Effector memory CD4-positive, alpha-beta T cell (primary cell): ENCODE measurements at places on chromosomes 11 and 22.

DNA sequence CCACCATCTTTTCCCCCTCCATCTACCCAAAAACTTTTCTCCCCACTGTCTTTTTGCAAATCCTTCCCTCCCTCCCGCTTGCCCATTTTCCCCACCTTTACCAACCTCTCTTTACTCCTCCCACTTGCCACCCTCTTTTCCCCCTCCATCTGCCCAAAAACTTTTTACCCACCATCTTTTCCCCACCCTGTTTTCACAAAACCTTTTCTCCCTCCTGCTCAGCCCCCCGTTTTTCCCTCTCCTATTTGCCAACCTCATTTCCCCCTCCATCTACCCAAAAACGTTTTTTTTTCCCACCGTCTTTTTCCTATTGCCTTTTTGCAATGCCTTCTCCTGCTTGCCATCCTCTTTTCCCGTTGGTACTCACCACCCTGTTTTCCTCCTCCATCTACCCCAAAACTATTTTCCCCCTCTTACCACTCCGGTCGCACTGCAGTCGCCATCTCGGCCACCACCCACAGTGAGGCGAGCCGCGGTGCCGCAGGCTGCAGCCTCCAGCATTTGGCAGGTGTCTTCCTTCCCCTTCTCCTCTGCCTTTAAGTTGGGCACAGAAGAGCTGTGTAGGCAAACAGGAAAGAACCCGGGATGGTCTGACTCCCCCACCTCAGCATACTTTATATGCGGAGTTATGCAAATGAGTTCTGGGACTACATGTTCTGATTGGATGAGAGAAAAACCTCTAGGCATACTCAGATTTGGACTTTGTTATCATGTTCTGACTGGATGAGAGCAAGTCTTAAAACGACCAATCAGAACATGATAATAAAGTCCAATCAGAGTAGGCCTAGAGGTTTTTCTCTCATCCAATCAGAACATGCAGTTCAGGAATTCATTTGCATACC, 121.2 kb upstream of the VPREB1 start:
- no peaks in the 10 kb centered on the region for H3K36me3 ChIP-seq
- no peak overlapping the region for H3K27ac ChIP-seq
- H3K4me3 ChIP-seq, result no peak overlapping the region
- DNase-seq, result no peak
- no peaks in the 10 kb centered on the region for H3K27me3 ChIP-seq
- H3K4me1 ChIP-seq, result no peaks in the 10 kb centered on the region

GRCh38 chr11:101881586-101881985, 33.2 kb upstream of the CEP126 start:
- H3K4me3 ChIP-seq, result no peak overlapping the region
- DNase-seq, result no peak
- no peaks in the 10 kb centered on the region for H3K36me3 ChIP-seq

DNA sequence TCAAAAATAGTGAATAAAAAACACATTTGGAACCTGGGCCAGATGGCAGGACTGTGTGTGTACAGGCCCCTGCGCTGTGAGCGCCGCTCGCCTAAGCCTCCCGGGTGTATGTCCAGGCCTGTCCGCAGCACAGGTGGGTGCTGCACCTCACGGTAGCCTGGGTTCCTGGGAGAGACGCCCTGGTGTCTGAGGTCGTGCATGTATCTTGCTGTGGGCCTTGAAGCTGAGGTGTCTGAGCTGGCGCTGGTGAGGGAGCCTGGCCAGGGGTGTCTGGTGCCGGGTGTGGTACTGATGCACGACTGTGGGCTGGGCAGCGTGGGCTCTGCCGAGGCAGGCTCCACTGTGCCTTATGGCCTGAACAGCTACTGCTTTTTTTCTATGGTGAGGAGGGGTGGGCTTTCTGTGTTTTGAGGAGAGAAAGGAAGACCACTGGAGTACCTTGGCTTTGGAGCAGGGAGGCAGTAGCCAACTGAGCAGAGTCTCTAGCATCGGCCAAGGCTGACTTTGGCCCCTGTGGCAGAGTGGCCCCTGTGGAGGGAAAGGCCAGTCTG, 4.2 kb upstream of the ZDHHC8 start:
- H3K36me3 ChIP-seq, result peaks cover 29% of the 10 kb centered on the region
- H3K4me3 ChIP-seq, result no peak overlapping the region

DNA sequence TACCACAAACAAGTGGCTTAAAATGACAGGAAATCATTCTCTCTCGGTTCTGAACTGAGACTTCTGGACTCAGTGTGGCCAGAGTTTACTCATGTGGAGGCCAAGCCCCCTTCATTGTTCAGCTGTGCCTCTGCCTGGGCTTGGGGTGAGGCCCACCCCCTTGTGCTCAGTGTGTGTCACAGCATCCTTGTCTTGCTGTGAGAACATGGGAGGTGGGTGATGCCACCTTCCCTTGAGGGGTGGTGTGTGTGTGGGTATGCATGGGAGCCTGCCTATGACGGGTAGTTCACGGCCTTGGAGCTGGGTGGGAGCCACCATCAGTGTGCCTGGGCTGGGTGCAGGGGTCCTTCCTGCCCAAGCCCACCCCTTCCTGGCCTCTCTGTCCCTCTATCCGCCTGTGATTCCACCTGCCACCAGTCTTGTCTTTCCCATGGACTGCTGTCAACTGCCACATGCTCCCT, 101.7 kb downstream of the MORC2 start:
- H3K27me3 ChIP-seq, result no peaks in the 10 kb centered on the region
- DNase-seq, result no peak
- no peaks in the 10 kb centered on the region for H3K4me1 ChIP-seq
- H3K27ac ChIP-seq, result no peak overlapping the region
- no peaks in the 10 kb centered on the region for H3K36me3 ChIP-seq

- no peak for DNase-seq
- H3K4me1 ChIP-seq, result no peaks in the 10 kb centered on the region
- no peaks in the 10 kb centered on the region for H3K27me3 ChIP-seq
- H3K4me3 ChIP-seq, result no peak overlapping the region
- H3K27ac ChIP-seq, result no peak overlapping the region
- H3K36me3 ChIP-seq, result no peaks in the 10 kb centered on the region
Observed at GRCh38 chr22:35092406-35092805, 26.4 kb downstream of the ISX start.

DNA sequence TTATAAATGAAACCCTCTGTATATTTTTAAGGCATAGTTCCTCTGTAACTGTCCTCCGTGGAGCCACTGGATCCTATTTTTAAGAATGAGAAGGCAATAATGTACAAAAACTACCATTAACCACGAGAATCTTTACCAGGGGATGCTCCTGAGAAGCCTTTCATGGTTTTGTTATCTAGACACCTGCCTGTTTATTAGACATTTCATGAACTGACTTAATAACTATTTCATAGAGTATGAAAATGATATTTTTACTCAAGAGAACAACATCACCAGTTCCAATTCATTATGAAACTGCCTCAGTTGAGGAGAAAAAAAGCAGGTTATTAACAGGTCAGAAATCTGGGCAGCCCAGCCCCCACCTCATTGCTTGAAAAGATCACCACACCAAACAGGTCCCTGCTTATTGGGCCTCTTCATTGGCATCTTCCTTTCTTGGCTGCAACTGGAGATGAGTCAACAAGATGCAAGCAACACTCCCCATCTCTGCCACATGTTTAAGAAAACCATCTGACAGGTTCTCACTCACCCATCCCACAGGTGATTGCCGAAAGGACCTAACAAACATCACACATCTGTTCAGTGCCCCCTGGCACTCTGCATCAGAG, 27.8 kb downstream of the ETS1 start:
- no peak for DNase-seq
- H3K27me3 ChIP-seq, result no peaks in the 10 kb centered on the region
- no peak overlapping the region for H3K4me3 ChIP-seq
- H3K4me1 ChIP-seq, result no peaks in the 10 kb centered on the region

- H3K27ac ChIP-seq, result no peak overlapping the region
- H3K36me3 ChIP-seq, result no peaks in the 10 kb centered on the region
- H3K27me3 ChIP-seq, result no peaks in the 10 kb centered on the region
- DNase-seq, result no peak
Observed at GRCh38 chr22:40716116-40716515, 36.8 kb downstream of the MCHR1 start.

- no peaks in the 10 kb centered on the region for H3K36me3 ChIP-seq
- no peaks in the 10 kb centered on the region for H3K4me1 ChIP-seq
- no peak overlapping the region for H3K27ac ChIP-seq
- no peak overlapping the region for H3K4me3 ChIP-seq
- DNase-seq, result no peak
Observed at GRCh38 chr11:17543574-17544180, 539 bp downstream of the USH1C start.
